ENCODE measurements at places on chromosomes 3 and 15.

DNA sequence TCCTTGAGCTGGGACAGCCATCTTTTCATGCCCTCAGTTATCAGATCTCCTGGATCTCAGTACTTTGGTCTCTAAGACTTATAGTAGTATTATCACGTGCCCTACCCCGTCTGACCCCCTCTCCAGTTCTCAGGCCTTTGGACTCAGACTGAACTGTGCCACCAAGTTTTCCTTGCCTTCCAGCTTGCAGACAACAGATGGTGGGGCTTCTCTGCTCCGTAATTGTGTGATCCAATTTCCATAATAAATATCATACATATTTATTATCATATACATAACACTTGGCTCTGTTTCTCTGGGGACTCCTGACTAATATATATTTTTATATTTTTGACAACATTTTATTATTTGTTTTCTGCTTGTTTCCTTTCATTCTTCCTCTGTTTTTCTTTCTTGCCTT lies 458.8 kb upstream of the SEMA6D start:
- no peak for DNase-seq

- no peak for DNase-seq
Measured at GRCh38 chr3:134933997-134934396, 138.9 kb downstream of the EPHB1 start.

GRCh38 chr3:186994000-186994955 lies 64.0 kb downstream of the ST6GAL1 start:
- DNase-seq = no peak

DNA sequence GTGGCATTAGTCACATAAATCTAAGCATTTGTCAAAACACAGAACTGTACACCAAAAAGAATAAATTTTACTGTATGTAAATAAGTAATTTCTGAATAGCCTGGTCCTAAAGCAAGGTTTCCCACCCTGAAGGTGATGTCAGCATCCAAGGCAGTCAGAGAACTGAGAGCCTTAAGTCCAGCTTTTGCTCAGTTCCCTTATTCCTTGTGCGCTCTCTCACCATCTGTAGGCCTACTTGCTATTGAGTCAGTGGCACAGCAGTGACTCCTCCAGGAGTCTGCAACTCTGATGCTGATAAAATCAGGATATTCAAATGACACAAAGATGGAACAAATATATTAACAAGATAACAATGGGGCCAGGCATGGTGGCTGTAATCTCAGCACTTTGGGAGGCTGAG lies 22.3 kb downstream of the VPS39 start:
- DNase-seq = no peak

- no peak for DNase-seq
Measured at GRCh38 chr15:52789008-52789600, 1.0 kb downstream of the ONECUT1 start.

- DNase-seq = no peak
Measured at GRCh38 chr3:11248596-11248995, 23.6 kb upstream of the ATG7 start.

GRCh38 chr3:177351757-177352158 lies 154.5 kb upstream of the TBL1XR1 start:
- DNase-seq = no peak

GRCh38 chr3:52891164-52891563 lies 6.2 kb downstream of the STIMATE start:
- DNase-seq = no peak

DNA sequence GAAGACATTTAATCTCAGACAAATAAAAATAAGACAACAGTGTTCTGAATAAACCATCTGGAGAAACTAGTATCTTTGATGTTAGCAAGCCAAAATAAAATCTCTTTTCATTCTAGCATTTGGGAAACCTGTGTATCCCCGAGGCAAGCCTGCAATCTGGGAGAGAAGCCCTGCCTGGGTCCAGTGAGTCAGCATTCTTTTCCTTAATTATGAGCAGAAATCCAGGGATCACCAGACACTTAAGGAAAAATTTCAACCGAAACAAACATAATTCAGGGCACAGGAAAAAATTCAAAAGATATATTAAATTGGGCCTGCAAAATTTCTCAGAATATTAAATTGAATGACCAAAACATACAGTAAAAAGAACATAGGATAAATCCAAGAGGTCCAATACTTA lies 4.2 kb downstream of the NCBP2 start:
- no peak for DNase-seq

DNA sequence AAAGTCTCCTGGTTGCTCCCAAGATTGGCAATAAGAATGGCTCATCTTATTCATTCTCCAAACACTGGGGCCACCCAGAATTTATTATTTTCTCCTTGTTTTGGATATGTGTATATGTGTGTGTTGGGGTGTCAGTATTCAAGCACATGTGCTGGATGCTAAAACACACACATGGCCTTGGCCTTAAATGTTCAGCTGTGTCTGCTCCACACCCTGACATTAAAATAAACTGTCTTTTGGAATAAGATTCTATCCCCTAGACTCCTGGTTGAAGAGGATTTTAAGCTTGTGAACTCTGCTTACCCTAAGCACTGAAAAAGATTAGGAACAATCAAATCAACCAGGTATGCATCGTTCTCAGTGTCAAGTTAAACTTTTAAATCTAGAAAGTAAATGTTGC lies 382.9 kb upstream of the MCTP2 start:
- DNase-seq = no peak

DNA sequence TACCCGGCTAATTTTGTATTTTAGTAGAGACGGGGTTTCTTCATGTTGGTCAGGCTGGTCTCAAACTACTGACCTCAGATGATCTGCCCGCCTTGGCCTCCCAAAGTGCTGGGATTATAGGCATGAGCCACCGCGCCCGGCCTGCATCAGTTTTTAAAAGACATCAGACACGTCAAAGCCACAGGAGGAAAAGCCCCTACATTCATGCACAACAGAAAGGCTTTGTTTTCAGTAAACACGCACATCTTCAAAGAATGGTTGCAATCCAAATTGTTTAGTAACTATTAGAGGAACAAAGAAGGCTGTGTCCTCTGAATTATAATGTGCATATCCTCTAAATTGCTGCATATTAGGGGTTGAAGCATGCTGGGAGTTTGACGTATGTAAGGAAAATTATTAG lies 53.3 kb downstream of the BTD start:
- DNase-seq = no peak

DNA sequence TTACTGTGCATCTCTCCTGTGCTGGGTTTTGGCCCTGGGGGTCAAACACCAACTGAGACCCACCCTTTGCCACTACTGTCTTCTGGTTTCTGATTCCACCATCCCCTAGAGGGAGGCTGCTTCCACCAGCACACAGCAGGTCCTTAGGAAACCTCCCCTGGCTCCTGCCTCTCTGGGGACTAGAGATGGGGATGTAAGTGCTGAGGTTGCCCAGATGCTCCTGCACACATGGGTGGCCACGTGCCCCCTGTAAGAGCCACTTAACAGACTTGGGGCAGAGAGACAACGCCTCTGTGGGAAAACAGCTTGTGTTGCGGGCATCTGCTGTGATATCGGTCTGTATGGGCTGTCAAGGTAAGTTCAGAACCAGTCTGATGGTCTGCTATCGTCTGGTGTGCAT lies 83.4 kb downstream of the ATP2B2 start:
- no peak for DNase-seq

DNA sequence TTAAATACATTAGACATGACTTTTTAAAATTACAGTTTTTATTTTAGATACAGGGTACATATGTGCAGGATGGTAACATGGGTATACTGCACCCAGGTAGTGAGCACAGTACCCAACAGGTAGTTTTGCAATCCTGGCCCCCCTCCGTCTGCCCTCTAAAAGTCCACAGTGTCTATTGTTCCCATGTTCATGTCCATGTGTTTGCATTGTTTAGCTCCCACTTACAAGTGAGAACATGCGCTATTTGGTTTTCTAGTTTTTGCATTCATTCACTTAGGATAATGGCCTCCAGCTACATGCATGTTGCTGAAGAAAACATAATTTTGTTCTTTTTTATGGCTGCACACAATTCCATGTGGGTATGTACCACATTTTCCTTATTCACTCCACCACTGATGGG lies 23.8 kb downstream of the C3orf70 start:
- no peak for DNase-seq

GRCh38 chr15:54816401-54816800 lies 380.3 kb downstream of the RSL24D1 start:
- DNase-seq = no peak

GRCh38 chr15:40894681-40895448 lies 615 bp downstream of the VPS18 start:
- DNase-seq = no peak

DNA sequence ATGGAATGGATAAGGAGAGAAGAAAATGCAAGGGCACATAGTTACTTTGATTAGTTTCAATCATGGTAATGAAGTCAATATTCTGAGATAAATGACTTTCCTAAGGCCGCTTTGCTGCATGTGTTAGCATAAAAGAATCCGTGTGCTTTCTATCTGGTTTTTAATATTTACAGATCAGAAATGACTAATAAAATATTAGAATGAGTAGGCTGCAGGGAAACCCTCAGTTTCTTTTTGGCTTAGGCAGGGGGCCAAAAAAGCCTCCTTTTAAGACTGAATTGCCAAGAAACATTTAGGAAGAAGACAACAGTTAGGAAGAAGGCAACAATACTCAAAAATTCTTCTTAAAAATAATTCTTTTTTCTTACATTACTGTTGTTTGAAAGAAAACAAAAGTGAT lies 11.6 kb downstream of the NEK11 start:
- DNase-seq = no peak

DNA sequence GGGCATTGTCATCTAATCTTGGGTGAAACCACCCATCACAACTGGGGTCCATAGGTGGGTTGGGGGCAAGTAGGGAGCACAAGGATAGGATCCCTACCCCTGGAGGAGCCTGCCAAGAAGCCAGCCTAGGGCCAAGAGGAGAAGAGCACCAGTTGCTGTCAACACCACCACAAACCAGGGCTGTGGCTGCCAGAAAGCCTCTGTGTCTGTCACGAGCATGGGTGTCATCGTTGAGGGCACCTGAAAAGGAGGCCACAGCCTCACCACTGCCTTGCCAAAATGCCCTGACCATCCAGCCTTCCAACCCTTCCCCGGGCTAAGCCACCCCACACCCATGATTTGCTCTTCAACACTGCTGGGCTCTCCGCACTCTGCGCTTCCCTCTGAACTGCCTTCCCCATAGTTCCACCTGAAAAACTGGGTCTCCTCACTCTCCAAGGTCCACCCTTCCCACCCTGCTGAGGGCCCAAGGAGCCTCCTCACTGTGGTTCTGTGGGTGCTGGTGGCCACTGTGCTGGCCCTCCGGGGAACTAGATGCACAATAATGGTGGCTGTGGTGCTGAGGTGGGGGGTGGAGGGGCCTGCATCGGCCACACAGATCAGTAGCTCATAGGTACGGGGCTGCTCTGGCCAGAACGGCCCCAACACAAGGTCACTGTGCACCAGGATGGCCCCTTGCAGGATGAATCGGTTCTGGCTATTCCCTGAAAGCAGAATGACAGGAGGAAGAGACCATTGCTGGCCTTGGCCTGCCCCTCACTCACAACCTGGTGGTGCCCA lies 6.2 kb upstream of the IP6K1 start:
- DNase-seq = no peak

GRCh38 chr3:24963762-24964625 lies 464.1 kb upstream of the RARB start:
- DNase-seq = no peak

Data from NCI-H1048 (cell line).